Gastrocnemius medialis (tissue), 4 donors: ENCODE measurements at places on chromosomes 7 and 10. TPM values are rescaled to one million over a fixed set of nuclear protein-coding genes. Genes with fewer than 3 reads are reported as not detected.

Gene ZNF804B
- not detected for total RNA-seq

Gene MRPS24
- 228 TPM for total RNA-seq

Gene OR2A42
- total RNA-seq: 0.33 TPM

DNA sequence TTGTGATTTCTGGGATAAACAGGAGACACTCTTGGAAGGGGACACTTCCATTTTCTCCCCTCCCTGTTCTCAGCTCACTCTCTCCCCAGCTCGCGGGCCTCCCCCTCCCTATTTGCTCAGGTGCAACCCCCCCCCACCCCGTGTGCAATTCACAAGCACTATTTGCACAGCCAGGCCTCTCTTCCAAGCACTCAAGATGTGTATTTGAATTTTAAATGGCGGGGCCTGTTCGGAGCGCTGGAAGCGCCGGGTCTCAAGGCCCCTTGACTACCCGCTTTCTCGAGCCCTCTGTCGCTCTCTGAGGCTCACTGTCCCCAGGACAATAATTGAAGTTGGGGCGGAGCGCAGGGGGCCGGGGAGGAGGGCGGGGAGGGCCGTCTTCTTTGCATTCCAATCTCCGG is 7.8 kb downstream of the SHH start:
- peaks cover 16% of the 10 kb centered on the region for H3K4me1 ChIP-seq
- H3K27me3 ChIP-seq: peaks cover 85% of the 10 kb centered on the region
- H3K36me3 ChIP-seq: no peaks in the 10 kb centered on the region
- H3K4me3 ChIP-seq: peak overlapping the region; percentile 54
- no peak overlapping the region for H3K27ac ChIP-seq

DNA sequence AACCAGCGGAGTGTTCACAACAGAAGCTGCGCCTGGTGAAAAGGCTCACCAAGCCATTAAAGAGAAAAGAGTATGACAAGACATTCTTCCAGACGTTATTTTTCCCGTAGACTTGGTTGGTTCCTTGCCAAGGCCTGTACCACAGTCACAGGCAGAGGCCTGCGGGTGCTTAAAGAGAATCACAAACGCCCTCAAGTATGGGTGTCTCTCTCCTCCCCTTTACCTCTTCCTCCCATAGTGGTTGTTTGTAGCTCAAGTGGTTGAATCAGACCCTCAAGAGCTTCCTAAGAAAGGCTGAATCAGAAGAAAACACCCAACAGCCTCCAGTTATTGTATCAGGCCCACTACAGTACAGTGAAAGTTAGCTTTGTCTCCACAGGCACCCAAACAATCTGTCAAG is 169.0 kb downstream of the CREB5 start:
- no peaks in the 10 kb centered on the region for H3K27me3 ChIP-seq
- H3K36me3 ChIP-seq: no peaks in the 10 kb centered on the region
- H3K4me3 ChIP-seq: no peak overlapping the region
- no peak overlapping the region for H3K27ac ChIP-seq

- no peak overlapping the region for H3K4me3 ChIP-seq
- H3K27ac ChIP-seq: no peak overlapping the region
- H3K27me3 ChIP-seq: no peaks in the 10 kb centered on the region
- DNase-seq: no peak
- no peaks in the 10 kb centered on the region for H3K4me1 ChIP-seq
Observed at GRCh38 chr10:44258019-44258418, 126.9 kb downstream of the CXCL12 start.
